ENCODE measurements at places on chromosomes 2 and 18.

DNA sequence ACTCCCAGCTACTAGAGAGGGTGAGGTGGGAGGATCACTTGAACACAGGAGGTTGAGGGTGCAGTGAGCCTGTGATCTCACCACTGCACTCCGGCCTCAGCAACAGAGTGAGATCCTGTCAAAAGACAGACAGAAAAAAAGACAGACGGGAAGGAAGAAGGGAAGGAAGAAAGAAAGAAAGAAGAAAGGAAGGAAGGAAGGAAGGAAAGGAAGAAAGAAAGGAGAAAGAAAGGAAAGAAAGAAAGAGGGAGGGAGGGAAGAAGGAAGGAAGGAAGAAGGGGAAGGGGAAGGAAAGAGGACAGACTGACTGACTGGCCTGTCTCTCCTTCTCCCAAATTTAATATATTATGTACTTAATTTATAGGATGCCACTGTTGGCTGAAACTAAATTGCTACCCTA, 21.6 kb downstream of the SP9 start:
- DNase-seq, result no peak

GRCh38 chr2:61045999-61046398, 19.7 kb upstream of the SANBR start:
- no peak for DNase-seq

DNA sequence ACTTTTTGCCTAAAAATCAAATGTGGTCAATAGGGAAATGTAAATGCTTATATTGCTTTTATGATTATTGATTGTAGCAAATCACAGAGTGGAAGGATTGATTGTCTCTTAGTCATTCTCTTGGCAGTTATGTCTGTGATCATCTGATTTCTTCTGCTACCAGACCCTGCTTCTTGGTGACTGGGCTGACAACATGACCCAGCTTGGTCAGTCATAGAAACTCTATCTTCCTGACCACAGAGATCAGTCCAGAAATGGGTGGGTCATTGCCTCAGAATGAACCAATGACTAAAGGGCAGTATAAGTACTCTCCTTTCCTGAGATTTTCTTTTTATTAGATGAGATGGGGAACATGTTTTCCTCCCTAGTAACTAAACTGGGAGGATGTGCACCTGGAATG, 87.6 kb downstream of the MAIP1 start:
- DNase-seq, result no peak

DNA sequence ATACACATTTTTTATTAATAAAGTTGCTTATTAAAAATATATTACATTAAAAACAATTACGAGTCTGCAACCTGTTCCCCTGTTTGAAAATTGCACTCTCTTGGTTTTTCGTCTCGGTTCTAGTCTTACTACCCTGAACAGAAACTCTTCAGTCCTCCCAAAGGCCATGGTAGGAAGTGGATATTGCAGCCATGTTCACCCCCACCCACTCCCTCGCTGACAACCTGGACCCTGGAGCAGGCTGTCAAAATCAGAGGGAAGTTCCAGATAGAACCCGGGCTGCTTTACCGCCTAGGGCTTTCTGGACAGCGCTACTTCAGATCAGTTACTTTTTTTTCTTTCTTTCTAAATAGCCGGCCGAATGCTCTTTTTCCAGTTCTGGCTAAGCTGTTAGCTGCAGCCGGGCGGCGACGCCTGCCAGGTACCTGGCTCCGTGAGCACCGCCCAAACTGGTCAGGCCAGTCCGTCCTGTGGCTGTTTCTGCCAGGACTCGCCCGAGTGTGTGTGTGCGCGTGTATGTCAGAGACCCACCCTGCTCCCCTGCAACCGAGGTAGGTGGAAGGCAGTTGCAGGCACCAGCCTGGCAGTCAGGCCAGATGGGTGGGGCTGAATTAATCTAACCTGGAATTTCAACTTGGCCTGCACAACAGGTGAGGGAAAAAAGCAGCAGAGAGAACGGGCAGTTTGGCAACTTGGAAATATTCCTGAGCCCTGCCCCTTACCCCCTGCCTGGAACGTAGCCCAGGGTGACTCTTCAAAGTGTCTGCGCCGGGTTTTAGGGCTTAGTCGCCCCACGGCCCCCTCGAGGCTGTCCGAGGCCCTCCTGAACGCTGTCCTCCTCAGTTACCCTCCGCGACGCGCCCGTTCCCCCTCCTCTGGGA, 1.1 kb upstream of the TET3 start:
- no peak for DNase-seq

DNA sequence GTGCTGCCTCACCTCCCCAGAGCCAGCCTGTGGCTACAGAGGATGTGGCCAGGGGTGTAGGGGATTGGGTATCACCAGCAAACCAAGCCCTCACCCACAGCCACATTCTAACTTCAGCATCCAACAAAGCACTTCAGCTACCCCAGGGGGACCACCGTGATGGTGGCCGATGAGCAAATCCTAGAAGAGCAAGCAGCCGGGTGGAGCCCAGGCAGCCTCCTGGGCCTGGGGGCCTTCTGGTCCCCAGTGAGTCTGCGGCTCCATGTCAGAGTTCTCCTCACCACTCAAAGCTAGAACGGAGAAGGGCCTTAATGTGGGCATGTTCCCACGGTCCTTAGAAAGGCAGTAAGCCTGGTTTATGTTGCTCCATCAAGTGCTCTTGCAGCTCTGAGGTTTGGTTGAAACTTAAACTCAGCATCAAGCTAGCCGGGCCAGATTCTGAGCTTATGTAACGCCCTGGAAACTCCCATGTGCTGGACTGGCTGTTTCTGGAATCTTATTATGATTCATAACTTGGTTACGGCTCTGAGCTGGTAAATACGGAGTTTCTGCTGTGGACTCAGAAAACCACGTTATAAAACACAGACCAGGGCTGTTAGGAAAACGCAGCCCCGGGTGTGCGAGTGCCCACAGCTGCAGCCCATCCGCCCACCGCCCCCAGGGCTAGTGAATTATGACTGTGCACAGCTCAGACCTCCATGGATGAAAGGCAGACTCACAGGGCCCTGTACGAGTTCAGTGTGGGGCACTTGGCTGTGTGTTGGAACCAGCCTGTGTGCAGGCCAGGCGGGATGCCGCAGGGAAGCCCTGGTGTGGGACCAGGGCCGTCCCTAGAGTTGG, 99.8 kb downstream of the SEPTIN10 start:
- no peak for DNase-seq

GRCh38 chr2:164773635-164774034, 68.0 kb downstream of the COBLL1 start:
- no peak for DNase-seq

- DNase-seq, result no peak
Measured at GRCh38 chr2:127128445-127128904, 21.5 kb upstream of the BIN1 start.
